ENCODE measurements at places on chromosomes 12 and 14. TPM values are rescaled to one million over a fixed set of nuclear protein-coding genes. Genes with fewer than 3 reads are reported as not detected.

DNA sequence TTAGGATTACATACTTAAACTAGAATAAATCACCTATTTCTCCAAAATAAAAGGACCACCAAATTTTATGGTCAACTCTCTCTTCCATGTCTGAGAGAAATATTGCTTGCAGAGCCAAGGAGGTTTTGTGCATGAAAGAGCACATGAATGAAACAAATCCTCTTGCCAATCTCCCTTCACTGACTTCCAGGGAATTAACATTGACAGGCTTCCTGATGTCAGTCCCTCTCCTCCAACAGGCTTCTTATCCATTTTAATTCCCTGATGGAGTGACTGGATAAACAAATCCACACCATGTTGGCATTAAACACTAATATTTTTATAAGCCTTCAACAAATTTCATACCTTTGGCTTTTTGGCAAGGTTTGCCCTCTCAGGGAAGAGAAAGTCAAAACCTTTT is 45.3 kb upstream of the CNTN1 start:
- no peak for DNase-seq

GRCh38 chr12:1013618-1014489 is 22.8 kb downstream of the ERC1 start:
- DNase-seq, result no peak

The KRT78 gene
- not detected for polyA plus RNA-seq

DNA sequence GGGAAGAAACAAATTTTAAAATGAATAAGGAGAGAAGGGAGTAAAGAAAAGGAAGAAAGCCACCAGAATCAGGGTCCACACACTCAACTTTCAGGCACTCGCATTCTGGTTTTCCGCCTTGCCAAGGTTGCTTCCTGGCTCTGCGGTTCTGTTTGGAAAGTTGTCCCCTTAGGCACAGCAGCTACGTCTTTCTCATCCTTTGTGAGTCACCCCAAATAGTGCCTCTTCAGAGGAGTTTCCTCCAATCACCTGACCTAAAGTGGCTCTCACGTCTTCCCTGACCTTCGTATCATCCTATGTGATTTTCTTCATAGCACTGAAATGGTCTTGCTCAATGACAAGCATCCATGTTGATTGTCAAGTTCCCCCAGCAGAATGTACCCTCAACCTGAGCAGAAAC is 99.5 kb upstream of the TMCC3 start:
- no peak for DNase-seq

DNA sequence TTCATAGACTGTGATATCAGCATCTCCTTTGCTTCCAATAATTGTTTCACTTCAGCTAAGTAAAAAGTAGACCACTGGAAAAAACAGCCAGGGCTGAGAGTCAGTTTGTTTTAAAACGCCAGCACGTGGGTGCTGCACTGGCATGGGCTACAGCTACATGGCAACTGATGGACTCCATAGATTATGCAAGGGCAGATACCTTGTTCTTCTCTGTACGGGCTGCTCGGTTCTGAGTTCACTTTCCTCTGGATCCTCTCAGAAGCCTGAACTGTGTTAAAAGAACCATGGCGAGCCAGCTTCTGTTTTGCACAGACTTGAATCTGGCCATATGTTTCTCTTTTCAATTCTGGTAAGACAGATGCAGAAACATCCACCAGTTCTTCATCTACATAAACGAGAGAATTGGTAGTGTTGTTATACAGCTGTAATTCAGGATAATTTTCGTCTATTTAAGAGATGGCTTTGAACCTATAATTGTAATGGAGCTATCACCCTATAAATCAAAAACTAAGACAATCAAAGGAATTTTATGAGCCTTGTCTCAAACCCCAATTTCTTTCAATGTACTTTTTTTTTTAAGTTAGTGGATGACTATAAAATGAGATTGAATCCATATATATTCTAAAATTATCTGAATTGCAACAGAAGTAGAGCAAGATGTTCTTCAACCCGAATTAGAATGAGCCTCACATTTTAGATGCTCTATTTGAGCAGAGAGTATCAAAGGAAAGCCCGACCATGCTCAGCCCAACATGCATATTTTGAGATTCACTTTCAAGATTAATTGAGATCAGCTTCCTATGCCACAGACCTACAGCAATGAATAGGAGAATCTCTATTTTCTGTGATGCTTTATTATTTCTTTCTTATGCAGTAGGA is 31.5 kb downstream of the E2F7 start:
- DNase-seq, result no peak

GRCh38 chr12:3200814-3201233 is 123.6 kb downstream of the TSPAN9 start:
- DNase-seq, result no peak

GRCh38 chr12:22046090-22046967 is at the start of gene CMAS:
Gene CMAS (plus strand): TSS chr12:22046218. CDS start chr12:22046304, 86 bp downstream.
- no peak for DNase-seq

- DNase-seq, result no peak
These were observed 40.9 kb downstream of the RNF34 start for GRCh38 chr12:121440768-121441167.

DNA sequence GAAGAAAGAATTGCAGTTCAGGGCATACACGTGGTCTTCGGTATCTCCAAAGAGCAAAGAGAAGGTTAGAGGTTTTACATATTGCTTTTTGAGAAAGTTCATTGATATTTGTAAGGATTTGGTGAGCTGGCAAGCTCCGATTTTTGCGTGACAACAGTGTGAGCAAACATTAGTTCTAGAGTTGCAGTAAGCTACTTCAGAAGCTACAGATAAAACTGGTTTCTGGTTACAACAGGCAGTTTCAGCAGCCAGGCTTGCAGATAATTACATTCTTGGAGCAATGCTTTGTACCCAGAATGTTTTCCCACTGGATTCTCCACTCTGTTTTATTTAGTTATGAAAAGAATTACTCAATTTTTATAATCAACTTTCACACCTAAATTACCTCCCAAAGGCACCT is 28.2 kb downstream of the KLRK1 start:
- DNase-seq, result no peak

DNA sequence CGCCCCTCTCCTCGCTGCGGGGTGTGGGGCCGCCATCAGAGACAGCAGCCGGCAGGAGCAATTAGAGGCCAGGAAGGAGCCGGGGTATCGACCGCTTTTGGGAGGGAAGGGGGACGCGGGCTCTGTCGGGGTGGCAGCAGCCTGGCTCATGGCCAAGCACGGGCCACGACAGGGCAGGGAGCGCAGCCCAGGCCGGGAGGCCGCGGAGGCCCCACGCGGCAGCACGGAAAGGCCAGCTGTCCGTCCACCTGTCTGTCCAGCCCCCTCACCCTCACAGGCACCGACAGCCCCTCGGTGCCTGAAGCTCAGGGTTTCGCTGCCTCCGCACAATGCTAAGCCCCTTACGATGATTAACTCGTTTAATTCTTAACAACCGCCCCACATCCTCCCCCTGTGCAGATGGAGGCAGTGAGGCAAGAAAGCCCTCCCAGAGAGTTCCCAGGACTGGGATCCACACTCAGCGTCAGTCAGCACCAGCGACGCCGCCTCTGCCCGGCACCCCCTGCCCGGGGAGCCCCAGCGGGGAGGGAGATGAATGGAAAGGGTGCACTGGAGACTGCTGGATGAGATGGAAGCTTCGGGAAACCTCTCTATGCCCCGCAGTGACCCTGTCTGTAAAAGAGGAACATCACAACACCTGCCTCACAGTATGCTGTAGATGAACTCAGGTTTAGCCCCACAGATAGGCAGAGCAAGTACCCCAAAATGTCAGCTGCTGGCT is 23.7 kb downstream of the NCOR2 start:
- DNase-seq, result no peak

The KRT5 gene
- 0.24 TPM for polyA plus RNA-seq

The AVPR1A gene
- polyA plus RNA-seq, result 5.6 TPM

DNA sequence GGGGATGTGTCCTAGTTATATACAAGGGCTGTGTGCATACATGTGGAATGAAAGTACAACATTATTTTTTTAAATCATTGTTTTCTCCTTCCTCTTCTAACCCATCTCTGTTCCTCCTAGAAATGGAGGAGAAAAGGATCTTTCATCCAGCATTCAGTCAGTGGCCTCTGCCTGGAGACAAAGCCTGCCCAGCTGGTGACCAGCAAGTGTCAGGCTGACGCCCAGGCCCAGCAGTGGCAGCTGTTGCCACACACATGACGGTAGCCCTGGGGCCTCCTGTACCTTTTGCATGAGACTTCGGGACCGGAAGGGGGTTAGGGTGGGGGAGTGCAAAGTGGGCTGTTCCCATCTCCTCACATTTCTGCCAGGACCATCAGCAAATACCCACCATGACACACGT is 46.2 kb downstream of the ERH start:
- DNase-seq, result no peak

GRCh38 chr12:82968631-82969367 is 282.1 kb downstream of the TMTC2 start:
- DNase-seq, result no peak

The PRH2 gene
- 0.33 TPM for polyA plus RNA-seq

DNA sequence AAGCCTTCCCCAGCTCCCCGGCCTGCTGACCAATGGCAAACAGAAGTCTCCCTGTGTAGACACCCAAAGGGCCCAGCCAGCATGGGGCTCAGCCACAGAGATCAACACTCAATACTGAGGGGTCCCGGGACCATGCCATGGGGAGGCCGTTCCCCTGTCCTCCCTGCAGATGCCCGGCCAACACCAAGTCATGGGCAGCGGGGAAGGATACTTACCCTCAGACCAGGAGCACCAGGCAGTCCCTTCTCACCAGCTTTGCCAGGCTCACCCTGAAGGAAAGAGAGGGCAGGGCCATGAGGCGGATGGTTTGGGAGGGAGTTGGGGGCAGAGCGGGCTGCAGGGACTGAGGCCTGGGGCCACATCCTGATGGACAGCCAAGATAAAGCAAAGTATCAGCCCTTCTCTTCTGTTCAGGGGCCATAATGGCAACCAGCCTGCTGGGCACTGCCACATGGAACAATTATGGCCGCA is 19.9 kb downstream of the COL2A1 start:
- DNase-seq, result no peak

DNA sequence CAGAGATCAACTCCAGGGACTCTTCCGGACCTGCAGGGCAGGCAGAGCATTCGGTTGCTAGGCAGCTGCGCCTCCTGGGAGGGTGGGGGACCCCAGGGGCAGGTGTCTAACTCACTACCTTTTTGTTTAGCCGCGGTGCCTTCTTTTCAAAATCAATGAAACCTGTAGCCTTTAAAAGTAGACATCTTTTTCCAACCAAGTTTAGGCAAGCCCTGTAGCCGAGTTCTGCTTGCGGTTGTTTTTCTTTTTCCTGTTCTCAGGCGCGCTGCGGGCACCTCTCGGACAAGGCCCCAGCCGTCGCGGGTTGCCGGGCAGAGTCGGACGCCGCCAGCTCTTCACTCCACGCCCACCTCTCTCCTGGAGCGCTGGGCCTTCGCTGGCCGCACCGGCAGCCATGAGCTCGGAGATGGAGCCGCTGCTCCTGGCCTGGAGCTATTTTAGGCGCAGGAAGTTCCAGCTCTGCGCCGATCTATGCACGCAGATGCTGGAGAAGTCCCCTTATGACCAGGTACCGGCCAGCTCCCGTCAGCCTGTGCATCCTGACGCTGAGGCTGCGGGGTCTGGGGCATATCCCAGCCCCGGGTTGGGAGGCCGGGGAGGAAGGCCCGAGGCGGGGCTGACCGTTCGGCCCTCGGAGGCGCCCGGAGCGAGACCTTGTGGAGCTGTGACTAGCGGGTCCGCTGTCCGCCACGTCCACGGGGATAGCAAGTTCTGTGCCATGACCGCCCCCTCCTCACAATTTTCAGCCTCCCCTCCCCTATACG is at the start of gene TTC8:
TSS of gene TTC8 (plus strand) at position 338 of the 764 bp plus-strand sequence. CDS start at position 395, 57 bp downstream.
- peak; percentile 58 for DNase-seq

The JAG2 gene
- 40.4 TPM for polyA plus RNA-seq

The PTHLH gene
- 1.4 TPM for polyA plus RNA-seq

DNA sequence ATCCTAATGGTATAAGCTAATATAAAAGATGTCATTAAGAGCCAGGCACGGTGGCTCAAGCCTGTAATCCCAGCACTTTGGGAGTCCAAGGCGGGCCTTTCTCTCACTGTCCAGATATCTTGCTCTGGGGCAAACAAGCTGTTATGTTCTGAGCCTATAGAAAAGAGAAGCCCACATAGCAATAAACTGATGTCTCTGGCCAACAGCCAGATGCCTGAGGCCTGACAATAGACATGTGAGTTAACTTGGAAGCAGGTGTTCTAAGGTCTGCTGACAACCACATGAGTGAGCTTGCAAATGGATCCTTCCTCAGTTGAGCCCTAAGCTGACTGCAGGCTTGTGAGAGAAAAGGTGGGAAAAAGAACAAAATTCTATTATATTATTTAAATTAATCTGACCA is 25.0 kb downstream of the YAF2 start:
- no peak for DNase-seq

The SIX6 gene
- 0.08 TPM for polyA plus RNA-seq

The IFNG gene
- polyA plus RNA-seq, result not detected

The SERPINA10 gene
- 0.03 TPM for polyA plus RNA-seq

- DNase-seq, result no peak
These were observed 32.6 kb downstream of the ETNK1 start for GRCh38 chr12:22657538-22657937.

The IGFBP6 gene
- polyA plus RNA-seq, result 59.2 TPM

DNA sequence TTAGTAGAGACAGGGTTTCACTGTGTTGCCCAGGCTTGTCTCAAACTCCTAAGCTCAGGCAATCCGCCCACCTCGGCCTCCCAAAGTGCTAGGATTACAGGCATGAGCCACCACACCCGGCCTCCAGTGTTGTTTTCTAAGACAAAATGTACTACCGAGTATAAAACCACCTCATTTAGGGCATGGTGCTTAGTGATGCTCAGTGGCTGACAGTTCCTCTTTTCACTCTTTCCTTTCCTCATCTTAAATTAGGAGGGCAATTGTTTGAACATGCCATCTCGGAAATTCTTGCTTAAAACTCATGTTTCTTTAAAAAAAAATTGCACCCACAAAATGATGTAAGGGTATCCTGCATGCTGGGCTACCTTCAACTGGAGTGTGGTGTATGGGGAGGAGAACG is 89.0 kb downstream of the RFX4 start:
- no peak for DNase-seq

DNA sequence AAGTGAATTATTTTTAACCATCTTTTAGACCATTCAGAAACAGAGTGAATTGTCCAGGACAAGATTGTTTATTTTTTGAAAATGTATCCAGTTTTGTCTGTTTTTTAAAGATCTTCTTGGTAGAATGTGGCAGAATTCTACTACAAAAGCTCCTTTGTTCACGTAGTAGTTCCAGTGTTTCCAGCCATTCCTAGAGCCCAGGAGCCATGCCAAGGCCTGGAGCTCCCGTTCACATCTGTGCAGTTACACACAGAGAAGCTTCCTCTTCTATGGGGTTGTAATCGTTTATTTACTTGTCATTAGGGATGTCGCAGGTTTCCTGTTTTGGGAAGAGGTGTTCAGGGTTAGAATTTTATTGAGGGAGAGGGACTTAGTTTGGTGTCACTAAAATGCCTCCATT is 409.8 kb downstream of the NPAS3 start:
- DNase-seq, result no peak

The ADAMTS20 gene
- polyA plus RNA-seq, result 0.05 TPM

GRCh38 chr14:20642182-20642581 is 691 bp upstream of the OR6S1 start:
- DNase-seq, result no peak

Measured in forelimb muscle (tissue), 1 donor.